ENCODE measurements at places on chromosomes 4 and X. TPM values are rescaled to one million over a fixed set of nuclear protein-coding genes. Genes with fewer than 3 reads are reported as not detected.

DNA sequence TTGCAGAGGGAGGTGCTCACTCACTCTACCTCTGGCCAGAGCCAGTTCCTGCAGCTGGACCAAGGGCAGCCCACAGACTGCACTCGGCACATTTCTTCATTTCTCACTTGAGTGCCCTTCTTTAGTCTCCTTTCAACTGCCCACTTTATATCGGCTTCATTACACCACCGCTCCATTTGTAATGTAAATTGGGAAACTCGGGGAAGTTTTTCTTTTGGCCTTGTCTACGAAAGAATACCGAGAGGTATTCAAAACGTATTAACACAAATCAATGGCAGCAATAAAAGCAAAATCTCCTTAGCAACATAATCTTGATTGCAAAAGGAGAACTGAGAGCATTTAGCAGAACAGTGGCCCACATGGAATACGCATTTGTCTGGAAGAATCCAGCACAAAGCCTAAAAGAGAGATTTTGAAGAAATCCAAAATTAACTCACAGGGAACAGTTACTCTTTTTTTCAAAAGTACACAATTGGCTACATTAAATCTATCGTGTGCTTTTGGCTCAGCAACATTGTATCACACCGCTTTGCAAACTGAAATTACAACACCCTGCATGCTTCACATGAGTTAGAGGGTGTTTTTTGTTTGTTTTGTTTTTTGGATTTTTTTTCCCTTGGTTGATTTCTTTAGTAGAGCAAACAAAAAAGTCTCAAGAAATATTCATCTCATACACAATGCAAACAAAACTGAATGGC, 62.6 kb downstream of the CHIC2 start:
- no peak for DNase-seq

GRCh38 chr4:47493238-47494123, 8.4 kb downstream of the ATP10D start:
- DNase-seq, result no peak

- no peak for DNase-seq
Observed at GRCh38 chrX:100207331-100208024, 202.6 kb downstream of the PCDH19 start.

DNA sequence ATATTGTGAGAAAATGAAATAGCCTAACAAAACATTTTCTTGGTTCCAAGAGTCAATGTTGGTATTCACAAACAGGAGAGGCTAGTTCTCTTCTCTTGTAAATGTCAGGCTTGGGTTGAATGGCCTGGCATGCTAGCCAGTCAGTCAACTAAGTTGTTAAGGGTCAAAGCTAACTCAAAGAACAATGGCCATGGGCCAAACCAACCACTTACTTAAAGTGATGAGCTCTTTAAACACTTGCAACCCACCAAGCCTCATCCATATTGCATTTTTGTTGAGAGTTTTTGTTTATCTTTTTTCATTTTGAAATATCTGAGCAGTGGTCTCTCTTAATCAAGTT, 394.5 kb downstream of the RAB28 start:
- no peak for DNase-seq

DNA sequence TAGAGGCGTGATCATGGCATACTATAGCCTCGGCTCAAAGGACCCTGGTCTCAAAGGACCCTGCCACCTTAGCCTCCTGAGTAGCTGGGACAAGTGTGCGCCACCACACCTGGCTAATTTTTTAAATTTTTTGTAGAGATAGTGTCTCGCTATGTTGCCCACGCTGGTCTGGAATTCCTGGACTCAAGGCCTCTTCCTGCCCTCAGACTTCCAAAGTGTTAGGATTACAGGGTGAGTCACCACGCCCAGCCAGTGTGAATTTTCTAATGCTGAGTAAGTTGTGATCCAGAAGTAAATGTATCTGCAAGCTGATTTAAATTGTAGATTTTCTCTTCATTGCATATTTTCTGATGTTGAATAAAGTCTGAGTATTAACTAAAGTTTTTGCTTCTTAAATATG, 2.6 kb upstream of the ZNF674 start:
- DNase-seq, result peak; percentile 31

DNA sequence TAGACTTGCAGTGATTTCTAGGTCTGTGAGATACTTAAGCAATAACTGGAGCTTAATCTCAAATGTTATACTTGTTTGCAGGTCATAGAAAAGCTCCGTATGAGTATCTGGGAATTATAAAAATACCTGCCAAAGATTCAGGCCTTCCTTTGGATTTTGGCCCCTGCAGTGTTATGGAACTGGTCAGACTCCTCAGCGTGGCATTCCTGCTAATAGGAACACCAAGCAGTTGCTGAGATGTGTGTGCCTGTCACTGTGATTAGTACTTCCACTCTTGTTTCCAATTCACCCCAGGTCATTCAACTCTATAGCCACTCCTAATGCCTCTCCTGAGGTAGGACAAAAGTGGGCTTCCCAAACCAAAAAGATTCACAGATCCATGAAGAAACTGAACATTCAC, 7.8 kb upstream of the UGT2B7 start:
- DNase-seq, result no peak

GRCh38 chr4:78591404-78591803, 39.8 kb downstream of the ANXA3 start:
- no peak for DNase-seq

GRCh38 chr4:24768006-24768405, 27.4 kb upstream of the SOD3 start:
- DNase-seq, result no peak

GRCh38 chrX:23505531-23506303, 161.6 kb upstream of the PRDX4 start:
- DNase-seq, result no peak

Gene CCKAR
- total RNA-seq, result not detected

Gene EMD
- total RNA-seq, result 98.2 TPM

Data from NCI-H460 (cell line).